ENCODE measurements at places on chromosomes 2 and 18.

GRCh38 chr2:127220102-127220767 is at the start of gene CYP27C1:
CYP27C1 (minus strand) TSS chr2:127220299; CDS start chr2:127220270, 29 bp downstream.
- DNase-seq: no peak

- no peak for DNase-seq
Measured at GRCh38 chr2:23544589-23545295, 159.8 kb downstream of the KLHL29 start.

DNA sequence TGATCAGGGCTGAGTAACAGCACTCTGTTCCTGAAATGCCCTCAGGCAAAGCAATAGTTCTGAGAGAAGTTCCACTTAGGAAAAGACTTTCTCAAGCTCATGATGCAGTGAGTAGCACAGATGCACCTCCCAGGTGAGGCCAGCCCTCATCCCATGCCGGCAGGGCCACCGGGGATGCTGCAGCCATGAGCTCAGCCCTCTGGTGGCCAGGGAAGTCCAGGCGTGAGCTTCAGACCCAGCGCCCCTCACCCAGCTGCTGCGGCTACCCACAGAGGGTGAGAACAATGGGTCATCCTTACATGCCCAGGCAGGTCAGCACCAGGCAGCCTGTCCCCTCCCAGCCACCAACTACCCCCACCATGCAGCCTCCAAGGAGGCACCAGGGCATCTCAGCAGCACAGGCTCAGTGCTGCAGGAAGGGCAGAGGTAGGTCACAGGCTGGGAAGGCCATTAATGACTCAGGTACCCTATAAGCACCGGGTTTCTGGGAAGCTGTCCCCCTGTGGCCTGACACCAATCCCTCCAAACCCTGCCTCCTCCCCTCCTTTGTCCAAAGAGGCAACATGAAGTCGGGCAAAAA is 50.6 kb downstream of the TTC32 start:
- no peak for DNase-seq

GRCh38 chr2:144890828-144891227 is 370.9 kb upstream of the ZEB2 start:
- no peak for DNase-seq

DNA sequence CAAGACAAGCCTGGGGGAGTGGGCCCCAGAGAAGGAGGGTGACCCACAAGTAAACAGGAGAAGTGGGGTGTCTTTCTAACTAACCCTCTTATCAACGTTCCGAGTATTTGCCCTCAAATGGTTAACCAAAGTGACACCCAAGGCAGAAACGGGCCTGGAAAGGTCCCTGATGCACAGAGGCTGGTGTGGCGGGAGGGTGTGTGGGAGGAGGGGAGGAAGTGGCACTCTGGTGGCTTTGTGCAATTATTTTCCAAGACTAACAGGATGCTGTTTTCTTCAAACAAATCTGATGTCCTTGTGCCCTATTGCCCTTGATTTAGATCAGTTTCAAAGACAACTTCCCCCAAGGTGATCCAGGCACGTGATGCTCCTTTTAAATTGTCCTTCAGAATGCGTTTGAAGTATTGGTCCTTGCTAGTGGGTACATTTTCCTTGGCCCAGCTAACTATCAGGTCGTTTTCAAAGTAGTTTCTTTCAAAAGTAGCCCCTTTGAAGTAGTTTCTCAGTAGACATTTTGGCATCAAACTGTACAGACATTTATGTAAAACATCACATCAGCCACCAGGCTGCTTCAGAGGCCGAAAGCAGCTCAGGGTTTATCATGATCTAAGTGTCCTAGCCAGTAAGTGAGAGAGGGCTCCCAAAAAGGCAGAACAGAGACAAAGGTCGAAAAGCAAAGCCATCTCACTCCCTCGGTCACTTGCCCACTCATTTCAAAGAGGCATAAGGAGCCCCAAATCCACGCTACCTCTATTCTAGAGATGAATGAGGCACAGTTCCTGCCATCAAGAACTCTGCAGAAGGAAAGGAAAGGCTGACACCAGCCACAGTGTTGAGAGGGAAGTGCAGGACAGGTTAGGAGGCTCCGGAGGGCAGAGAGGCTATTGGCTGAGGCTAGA is 371.1 kb upstream of the ID2 start:
- no peak for DNase-seq

GRCh38 chr2:172462849-172463381 is 35.5 kb downstream of the ITGA6 start:
- no peak for DNase-seq

DNA sequence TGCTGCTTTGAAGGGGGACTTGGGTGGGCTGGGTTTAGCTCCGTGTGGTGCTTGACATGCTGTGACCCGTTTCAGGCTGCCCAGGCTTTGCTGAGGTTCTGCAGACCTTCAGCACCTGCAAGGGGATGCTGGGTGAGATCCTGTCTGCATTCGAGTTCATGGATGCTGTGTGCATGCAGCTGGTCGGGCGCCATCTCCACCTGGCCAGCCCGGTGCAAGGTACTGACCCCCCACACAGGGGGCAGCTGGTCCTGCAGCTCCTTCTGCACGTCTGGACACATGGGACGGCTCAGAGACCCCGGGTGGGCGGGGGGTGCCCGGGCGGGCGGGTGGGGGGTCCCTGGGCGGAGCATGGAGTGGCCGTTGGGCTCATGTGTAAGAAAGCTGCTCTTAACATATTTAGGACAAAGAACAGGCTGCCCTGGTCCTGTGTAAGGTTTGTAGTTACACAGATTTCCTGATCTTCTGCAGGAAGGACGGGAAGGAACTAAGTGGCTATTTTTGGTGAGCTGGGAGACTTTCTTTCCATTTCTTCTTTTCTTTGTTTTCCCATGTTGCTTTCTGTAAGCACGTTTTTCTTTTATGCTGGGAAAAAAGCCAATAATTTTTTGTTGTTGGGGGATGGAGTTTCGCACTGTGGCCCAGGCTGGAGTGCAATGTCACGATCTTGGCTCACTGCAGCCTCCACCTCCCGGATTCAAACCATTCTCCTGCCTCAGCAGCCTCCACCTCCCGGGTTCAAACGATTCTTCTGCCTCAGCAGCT is 15.8 kb downstream of the D2HGDH start:
- no peak for DNase-seq

DNA sequence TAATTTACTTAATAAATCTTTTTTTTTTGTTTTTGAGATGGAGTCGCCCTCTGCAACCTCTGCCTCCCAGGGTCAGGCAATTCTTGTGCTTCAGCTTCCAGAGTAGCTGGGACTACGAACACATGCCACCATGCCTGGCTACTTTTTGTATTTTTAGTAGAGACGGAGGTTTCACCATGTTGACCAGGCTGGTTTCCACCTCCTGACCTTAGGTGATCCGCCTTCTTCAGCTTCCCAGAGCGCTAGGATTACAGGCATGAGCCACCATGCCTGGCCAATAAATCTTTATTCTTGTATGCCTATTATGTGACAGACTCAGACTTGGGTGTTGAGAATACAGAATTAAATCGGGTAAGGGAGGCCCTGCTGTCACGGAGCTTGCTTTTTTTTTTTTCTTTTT is 16.7 kb upstream of the ASXL2 start:
- no peak for DNase-seq

DNA sequence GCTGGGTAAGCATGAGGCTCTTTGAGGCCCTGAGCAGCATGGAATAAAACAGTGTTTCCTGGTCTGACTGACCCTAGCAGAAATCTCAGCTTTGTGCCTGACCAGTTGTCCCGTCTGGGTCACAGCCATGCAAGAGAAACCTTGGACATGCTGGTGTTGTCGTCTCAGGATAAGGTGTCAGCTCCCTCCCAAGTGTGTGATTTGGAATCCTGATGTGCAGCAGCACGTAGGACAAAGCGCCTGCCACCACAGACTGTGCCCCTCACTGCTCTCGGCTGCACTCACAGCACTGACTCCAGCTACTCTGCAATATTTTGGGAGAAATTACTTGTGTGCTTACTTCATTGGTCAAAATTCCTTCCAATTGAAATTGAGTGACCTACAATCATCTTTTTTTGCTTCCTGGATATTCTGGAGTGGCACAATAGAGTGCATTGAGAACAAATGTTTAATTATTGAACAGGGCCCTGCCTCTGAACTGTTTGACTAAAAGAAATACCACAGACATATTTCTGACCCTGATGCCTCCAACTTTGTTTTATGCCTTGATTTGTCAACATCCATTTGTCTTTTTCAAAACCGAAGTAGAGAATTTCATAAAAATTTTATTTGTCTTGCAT is 352.4 kb downstream of the SOCS6 start:
- DNase-seq: no peak

DNA sequence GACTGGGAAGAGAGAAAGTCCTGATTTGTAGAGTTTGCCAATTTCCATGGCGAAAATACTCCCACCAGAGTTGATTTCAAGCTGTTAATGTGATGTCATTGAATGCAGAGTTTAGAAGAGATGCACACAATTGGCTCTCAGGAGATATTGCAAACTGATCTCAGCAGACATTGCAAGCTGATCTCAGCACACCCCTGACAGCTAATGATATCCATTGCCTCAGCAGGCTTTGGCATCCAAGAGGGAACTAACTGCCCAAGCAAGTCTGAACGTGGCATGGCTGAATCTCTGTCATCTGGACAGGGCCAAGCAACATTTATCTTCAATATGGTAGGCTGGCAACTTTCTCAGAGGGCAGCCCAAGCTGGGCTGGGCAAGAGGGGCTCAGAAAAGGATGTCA is 78.4 kb upstream of the CYP1B1 start:
- no peak for DNase-seq

DNA sequence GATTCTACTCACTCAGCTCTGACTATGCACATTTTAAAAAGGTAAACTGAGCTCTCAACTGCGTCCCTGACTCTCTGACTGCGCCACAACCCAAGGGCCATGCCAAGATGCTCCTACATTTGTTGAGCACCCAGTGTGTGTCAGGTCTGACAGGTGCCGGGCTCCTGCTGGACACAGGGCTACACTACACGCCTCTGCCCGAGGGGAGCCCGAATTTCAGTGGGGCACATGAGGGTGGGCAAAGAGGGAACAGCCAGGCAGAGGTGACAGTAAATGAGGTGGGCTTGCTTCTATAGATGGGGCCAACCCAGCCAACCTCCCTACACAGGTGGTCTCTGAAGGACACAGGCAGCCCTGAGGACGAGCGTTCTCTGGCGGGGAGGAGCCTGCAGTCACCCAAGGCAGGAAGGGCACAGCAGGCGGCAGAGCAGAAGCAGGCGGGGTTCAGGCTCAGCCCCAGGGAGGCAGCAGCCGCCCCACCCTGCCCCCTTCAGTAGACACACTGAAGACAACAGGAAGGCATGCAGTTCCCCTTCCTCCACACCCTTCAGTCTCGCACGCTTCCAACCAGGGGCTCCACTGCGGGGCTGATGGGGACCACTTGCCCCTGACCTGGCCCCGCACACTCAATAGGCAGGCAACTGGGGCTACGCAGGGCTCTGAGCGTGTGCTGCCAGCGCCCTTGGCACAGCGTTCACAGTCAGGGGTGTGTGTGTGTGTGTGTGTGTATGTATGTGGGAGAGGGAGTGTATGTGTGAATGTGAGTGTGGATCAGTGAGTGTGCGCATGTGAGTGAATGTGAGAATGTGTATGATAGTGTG is 98.4 kb downstream of the UXS1 start:
- DNase-seq: no peak

DNA sequence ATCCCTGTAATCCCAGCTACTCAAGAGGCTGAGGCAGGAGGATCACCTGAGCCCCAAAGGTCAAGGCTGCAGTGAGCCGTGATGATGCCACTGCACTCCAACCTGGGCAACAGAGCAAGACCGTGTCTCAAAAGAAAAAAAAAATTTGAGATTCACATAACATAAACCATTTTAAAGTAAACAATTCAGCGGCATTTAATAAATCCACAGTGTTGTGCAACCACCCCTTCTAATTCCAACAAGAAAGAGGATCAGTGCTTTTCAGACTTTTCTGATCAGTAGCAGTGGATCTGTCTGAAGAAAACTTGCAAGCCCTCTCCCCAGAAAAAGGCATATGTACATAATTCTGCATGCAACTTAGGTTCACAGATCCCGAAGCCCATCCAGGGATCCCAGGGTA is 7.2 kb upstream of the SAG start:
- no peak for DNase-seq

DNA sequence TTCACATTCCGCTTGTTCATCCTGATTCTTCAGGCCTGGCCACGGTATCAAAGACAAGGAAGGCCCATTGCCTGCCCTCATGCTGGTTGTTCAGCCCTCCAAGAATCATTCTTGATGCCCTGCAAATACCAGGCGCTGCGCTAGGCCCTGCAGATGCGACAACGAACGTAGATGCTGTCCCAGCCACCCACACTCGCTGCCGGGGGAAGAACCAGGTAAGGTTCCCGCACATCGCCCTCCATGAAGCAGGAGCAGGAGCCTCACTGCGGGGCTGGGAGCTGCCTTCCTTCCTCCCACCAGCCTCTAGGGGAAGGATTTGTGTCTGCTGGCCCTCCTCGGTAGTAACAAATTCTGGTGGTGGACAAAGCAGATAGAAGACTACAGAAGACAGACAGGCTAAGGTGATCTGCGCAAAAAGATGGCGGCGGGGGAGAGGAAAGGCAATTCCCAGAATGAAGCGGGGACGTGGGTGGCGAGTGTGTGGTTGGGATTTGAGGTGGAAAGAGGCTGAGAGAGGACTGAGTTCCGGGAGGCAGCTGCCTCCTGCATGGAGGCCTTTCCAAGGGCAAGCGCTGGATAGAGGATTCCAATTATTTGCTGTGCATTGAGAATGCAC is 19.8 kb upstream of the GPR55 start:
- no peak for DNase-seq

GRCh38 chr2:135743860-135744259 is 2.2 kb downstream of the UBXN4 start:
- no peak for DNase-seq

DNA sequence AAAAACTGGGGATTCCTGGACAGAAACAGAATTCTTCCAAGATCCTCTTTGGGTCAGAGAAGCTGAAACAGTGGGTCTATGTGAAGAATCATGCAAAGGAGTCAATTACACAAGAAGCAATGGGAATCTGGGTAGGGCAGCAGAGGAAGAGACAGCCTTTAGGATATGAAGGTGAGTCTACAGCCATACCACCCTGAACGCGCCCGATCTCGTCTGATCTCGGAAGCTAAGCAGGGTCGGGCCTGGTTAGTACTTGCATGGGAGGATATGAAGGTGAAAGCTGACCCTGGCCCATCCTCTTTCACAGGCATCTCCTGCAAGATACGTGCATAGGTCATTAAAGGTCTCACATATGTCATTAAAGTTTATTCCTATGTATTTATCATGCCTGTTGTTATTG is 1080.9 kb upstream of the FANCL start:
- DNase-seq: no peak

- no peak for DNase-seq
Measured at GRCh38 chr2:236689393-236689700, 119.7 kb downstream of the ACKR3 start.

DNA sequence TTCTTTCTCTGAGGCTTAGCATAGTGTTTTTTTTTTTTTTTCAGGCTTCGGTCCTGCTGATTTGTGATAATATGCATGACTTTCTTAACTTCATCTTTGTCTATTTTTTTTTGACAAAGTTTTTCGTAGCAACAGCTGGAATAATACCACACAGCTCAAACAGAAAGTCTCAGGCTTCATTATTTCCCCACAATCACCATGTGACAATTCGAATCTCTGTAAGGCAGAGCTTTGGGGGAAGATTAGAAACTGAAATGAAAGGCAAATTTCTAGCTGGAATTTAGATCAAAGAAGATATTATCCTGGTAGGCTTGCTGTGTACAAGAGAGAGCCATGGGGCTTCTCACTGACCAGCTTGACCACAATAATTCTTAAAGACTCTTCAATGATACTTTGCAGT is 12.2 kb upstream of the CD28 start:
- DNase-seq: no peak

GRCh38 chr18:34787931-34788532 is 77.9 kb downstream of the DTNA start:
- DNase-seq: peak; percentile 20

- no peak for DNase-seq
Measured at GRCh38 chr2:44740678-44741077, 200.8 kb upstream of the SIX3 start.

GRCh38 chr2:53174539-53174938 is 593.1 kb upstream of the CHAC2 start:
- no peak for DNase-seq

Data from cerebellar nuclear complex (tissue), 1 donor.